Stimulated activated naive CD8-positive, alpha-beta T cell treated with anti-CD3 and anti-CD28 coated beads, Interleukin-15, amount 100 ng/mL, for 72 hours (primary cell): ENCODE measurements at places on chromosomes 11 and 22.

- peak; percentile 85 for DNase-seq
These were observed 9.5 kb upstream of the EHD1 start for GRCh38 chr11:64887757-64888405.

- DNase-seq: peak; percentile 49
These were observed 45.6 kb downstream of the OR4D9 start for GRCh38 chr11:59556917-59557348.

DNA sequence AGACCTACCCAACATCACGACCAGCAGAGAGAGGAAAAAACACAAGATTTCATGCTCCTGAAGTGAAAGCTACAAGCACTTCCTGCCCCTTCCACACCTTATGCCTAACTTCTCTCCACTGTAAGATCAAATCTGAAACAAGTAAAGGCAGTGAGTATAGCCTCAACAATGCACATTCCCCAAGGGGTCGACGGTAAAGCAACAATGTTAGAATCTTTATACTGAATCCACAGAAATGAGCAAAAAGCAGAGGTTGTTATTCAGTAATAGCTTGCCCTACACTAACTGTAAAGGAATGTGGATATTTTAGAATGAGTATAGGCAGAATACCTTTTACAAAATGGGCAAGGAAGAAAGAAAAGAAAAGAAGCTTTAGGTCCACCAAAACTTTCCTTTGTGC is 15.6 kb downstream of the ARFGAP3 start:
- no peak for DNase-seq

GRCh38 chr11:89452780-89453179 is 38.4 kb downstream of the NOX4 start:
- no peak for DNase-seq

- no peak for DNase-seq
These were observed 54.1 kb downstream of the GRIK4 start for GRCh38 chr11:120565466-120566155.

DNA sequence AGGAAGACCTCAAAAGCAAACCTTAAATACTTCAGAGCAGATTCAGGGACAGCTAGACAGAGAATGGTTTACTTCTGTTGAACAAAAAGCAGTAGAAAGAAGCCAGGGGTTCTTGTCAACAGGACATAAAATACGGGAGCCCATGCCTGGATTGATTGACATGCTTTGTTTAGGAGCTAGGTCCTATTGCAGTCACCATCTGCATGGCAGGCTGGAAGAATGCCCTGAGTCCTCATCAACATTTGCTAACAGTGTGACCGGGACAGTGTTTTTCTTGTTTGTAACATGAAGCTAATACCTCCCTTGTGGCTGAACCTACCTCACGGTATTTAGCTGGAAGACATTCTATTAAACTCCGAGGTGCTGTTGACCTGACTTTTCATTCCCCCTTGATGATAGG is 225.4 kb downstream of the NTM start:
- DNase-seq: no peak

GRCh38 chr22:31872209-31872608 is 72.1 kb upstream of the YWHAH start:
- DNase-seq: no peak

- DNase-seq: no peak
These were observed 475.0 kb downstream of the MIAT start for GRCh38 chr22:27132400-27132799.

DNA sequence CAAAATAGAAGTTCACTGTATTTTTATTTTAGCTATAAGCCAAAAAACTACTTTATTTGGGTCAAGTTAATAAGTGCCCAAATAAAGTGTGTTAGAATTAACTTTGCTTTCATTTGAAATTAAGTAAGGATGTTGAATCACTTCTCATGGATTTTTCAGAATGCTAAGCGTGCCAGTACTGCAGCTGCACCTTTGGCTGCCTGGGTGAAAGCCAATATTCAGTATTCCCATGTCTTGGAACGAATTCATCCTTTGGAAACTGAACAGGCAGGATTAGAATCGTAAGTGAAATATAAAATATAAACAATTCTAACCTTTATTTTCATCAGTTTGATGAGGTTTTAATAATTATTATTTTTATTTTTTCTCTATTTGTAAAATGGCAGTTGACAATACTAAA is 113.6 kb downstream of the DYNC2H1 start:
- no peak for DNase-seq

GRCh38 chr11:117259417-117259816 is 26.9 kb downstream of the RNF214 start:
- DNase-seq: no peak

DNA sequence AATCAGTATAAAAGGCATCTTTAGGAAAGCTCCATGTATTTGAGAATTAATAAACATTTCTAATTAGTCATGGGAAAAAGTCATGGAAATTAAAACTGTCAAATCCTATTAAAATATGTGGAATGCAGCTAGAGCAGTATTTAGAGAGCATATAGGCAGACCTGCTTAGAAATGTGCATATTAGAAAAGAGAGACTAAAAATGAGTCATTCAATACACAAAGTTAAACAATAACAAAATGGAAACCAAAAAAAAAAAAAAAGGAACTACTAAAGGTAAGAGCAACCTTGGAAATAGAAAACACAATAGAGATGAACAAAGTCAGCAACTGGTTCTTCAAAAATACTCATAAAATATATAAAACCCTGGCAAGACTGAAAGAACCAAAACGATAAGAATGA is 59.7 kb upstream of the RASSF10 start:
- DNase-seq: no peak

- DNase-seq: no peak
These were observed 6.1 kb downstream of the ARVCF start for GRCh38 chr22:20010307-20011122.

- DNase-seq: no peak
These were observed 39.8 kb upstream of the CDON start for GRCh38 chr11:126102436-126102981.

DNA sequence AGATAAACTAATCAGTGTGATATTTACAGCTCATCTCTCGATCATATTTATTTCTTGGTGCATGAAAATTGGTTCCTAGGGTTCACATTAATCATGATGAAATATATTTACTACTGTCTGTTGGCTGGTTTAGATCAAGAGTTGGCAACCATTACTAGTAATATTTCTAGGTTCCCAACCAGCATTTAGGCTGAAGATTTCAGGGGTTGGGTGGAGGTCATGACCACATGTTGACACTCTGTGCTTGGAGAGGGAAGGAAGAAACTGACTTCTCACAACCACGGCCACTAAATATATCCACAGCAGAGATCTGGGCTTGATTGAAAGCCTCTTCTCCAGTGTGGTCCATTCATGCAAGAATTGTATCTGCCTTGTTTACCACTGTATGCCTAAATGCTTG is 87.9 kb downstream of the ALX4 start:
- no peak for DNase-seq

DNA sequence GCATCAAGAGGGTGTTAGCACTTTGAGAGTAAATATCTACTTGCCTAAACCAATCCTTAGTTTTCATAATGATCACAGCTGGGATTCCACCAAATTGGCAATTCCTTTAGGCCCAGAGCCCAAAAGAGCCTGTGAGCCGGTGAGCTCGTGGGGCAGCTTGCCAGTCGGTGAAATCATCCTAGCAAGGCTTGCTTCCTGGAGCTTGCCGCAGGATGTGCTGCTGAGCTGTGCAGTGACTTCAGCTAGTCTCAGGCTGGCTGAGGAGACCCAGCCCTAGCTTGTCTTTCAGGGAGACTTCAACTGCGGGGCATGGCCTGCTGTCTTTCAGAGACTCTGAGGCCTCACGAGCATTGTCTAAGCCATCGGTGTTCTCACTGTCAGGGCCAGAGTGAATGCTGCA is 73.6 kb upstream of the SUSD2 start:
- DNase-seq: no peak
